ENCODE measurements at places on chromosomes 1 and 21. TPM values are rescaled to one million over a fixed set of nuclear protein-coding genes. Genes with fewer than 3 reads are reported as not detected.

Gene RNU1-3
- 1,159 TPM for total RNA-seq

Gene TMEM61
- 11.0 TPM for total RNA-seq

Gene GSTM5
- total RNA-seq: 2.0 TPM

Gene LORICRIN
- total RNA-seq: not detected

Gene CBR3
- total RNA-seq: 2.2 TPM

Gene OR2M7
- total RNA-seq: not detected

Gene IL12RB2
- 0.48 TPM for total RNA-seq

GRCh38 chr1:63325279-63325985, 3.1 kb downstream of the FOXD3 start:
- DNase-seq: no peak

DNA sequence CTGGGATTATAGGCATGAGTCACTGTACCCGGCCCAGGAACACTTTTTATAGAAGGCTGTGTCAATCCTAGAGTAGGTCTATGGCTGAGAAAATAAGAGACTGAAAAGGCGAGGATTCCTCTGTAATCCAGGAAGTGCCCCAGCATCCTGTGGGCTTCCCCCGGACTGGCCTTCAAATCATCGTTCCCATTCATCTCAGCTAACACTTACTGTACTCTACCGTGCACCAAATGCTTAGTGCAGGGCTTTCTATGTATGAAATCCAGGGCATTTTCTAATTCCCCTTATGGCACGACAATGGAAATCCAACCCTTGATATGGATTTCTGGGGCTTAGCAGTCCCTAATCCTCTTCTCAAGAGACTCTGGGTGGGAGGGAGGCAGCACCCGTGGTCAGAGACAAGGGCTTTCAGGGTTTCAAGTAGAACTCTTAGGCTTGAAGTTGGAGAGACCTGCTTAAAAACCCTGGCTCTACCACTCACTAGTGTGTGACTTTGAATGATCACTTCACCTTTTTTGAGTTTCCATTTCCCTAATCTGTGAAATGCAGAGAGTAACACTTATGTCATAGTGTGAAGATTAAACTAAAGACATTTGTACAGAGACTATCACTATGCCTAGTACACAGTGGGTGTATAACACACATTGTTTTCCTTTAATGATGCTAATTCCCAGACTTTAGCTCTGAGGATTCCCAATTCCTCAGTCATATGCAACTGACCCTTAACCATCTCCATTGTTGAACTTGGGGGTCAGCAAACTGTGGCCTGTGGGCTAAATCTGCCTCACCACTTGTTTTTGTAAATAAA, 20.3 kb downstream of the MECR start:
- no peak for DNase-seq

- no peak for DNase-seq
These were observed 142.7 kb downstream of the PLPPR4 start for GRCh38 chr1:99407018-99407417.

- no peak for DNase-seq
These were observed 76.3 kb upstream of the ZRANB2 start for GRCh38 chr1:71157151-71157550.

DNA sequence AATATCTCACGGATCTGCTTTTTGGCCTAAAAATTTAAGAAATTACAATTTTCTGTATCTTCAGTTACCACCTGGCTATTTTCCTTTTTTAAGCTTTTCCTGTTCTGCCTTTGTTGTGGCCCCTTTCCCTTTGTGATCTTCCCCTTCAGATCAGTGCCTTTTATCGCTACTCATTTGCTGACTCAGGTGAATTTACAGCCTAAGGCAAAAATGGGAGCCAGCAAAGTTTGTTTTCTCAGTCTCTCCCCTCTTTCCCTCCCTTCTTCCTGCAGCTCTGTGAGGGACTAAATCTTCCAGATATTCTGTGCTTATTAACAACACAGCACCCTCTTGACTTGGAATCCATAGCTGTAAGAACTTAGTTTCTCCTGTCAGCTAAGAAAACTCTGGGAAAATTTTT, 5.3 kb upstream of the PRRC2C start:
- DNase-seq: no peak

- no peak for DNase-seq
These were observed 159.1 kb downstream of the EDEM3 start for GRCh38 chr1:184595596-184595995.

DNA sequence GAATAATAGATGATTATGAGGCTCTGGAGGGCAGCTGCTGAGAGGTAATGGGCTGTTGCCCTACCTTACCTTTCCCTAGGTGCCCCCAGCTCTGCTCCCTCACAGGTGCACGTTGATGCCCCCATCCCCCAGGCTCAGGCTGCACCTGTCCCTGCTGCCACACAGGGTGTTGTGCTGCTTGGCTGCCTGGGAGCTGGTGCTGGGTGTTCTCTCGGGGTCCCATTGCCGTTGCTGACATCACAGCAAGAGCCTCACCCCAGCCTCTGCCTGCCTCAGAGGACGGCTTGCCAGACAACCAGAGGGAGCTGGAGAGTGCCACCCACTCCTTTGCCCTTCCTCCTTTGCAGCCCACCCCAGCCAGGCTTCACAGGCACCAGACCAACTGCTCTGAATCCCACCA, 31.4 kb upstream of the DMBX1 start:
- no peak for DNase-seq

Data from colonic mucosa (tissue), 4 donors.